ENCODE measurements at places on chromosomes 12 and 14.

GRCh38 chr12:39553476-39553875 is 66.1 kb downstream of the ABCD2 start:
- no peak for DNase-seq

GRCh38 chr14:89958966-89959365 is 3.2 kb downstream of the TDP1 start:
- DNase-seq, result no peak

DNA sequence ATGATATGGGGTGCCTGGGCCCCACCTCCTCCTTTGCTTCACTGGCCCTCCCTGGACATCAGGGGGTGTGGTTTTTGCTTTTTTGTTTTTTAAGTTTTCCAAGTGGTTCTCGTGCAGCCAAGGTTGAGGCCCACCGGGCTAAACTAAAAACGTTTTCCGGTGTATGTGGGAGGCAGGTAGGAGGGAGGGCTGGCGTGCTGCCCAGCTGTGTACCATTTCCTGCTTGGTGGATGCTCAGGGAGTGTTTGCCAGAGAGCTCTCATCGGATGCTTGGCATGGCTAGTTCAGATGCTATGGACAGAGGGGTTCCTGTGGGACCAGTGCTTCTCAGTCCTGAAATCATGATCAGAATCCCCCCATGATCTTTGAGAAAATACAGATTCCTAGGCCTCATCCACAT is 246.4 kb downstream of the CACNA1C start:
- DNase-seq, result no peak

DNA sequence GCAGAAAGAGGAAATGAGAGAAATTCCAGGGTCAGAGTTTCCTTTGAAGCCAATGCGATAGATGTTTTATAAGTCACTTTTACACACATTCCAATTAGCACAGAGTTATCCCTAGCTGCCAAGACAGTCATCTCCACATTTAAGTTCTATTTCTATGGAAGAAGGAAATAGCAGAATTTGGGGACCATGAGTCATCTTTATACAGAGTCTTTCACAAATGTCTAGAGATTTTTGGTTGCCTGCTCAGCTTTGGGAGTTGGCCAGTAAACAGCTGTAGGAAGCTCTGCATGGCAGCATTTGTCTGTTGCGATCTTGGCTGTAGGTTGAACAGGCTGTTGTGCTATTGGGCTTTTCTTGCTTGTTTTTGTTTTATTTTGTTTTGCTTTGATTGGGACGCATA is 884.3 kb downstream of the GALC start:
- DNase-seq, result no peak

DNA sequence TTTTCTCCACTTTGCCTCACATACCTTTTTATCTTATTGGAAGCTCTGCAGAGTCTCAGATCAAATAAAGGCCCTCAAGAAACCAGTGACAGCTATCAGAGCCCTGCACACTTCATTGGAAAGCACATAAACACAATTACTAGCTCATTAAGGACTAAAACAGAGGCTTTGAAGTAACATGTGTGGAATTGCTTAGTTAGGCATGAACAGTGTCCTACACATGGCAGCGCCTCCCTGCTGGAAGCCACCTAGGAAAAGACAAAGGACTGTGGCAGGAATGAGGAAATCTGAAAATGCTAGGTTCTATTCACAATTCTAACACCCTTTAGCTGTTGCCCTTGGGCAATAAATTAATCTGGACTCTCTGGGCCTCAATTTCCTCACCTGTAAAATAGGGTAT is 89.4 kb downstream of the SUDS3 start:
- DNase-seq, result no peak

Measured in cardiac septum (tissue), 1 donor.